Osteocyte (in vitro differentiated cells): ENCODE measurements at places on chromosomes 13 and 19. TPM values are rescaled to one million over a fixed set of nuclear protein-coding genes. Genes with fewer than 3 reads are reported as not detected.

DNA sequence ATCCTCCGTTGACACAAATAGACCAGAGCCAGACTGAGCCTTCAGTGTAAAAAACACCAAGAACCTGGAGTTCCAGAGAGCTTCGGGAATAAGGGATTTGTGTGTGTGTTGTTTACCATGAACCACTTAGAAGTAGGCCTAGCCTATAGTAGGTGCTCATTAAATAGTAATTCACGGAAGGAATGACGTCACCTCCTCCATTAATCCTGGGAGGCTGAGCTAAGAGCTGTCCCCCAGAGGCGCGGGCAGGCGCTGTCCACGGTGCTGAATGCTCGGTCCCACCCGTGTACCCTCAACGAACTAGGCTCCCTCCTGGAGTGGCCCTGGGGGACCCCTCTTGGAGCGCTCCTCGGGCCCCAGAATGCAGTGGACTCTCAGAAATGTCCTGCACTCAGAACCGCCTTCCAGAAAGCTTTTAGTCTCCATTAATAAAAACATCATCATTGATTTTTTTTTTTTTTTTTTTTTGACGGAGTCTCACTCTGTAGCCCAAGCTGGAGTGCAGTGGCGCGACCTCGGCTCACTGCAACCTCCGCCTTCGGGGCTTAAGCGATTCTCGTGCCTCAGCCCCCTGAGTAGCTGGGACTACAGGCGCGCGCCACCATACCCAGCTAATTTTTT is 6.5 kb downstream of the UNC13A start:
- no peak for DNase-seq

DNA sequence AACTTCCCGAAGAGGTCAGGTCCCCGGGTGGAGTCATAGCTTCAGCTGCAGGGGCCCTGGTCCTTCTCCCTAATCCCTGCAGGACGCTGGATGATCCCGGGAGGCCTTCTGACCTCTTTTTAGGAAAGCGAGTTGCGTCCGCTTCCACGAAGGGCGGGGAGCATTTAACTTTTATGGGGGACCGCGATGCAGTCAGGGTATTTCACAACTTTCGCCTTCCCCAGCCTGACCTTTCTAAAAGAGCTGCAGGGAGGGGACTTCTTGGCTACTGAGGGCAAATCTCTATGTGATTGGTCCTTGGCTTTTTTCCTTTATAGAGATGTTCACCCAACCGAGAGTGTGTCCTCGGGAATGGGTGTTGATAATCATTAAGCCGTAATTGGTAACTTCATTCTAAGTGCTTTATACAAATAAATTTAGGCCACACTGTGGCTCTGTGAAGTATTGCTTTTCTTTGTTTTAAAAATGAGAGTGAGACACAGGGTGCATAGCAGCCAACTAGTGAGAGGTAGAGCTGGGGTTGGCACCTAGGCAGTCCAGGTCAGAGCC is 778 bp downstream of the ZNF230 start:
- DNase-seq: no peak

DNA sequence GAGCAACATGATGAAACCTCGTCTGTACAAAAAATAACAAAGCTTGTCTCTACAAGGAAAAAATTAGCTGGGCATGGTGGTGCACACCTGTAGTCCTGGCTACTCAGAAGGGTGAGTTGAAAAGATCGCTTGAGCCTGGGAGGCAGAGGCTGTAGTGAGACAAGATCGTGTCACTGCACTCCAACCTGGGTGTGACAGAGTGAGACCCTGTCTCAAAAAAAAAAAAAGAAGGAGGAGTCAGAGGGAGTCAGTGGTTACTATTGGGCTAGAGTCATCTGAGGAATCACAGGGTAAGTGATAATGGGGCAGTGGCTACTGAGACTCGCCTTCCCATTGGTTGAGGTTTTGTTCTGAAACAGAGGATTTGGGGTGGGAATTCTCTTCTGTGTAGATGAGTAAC is 1.9 kb upstream of the GPI start:
- DNase-seq: no peak

GRCh38 chr19:281992-282391 is 9.2 kb downstream of the PLPP2 start:
- no peak for DNase-seq

DNA sequence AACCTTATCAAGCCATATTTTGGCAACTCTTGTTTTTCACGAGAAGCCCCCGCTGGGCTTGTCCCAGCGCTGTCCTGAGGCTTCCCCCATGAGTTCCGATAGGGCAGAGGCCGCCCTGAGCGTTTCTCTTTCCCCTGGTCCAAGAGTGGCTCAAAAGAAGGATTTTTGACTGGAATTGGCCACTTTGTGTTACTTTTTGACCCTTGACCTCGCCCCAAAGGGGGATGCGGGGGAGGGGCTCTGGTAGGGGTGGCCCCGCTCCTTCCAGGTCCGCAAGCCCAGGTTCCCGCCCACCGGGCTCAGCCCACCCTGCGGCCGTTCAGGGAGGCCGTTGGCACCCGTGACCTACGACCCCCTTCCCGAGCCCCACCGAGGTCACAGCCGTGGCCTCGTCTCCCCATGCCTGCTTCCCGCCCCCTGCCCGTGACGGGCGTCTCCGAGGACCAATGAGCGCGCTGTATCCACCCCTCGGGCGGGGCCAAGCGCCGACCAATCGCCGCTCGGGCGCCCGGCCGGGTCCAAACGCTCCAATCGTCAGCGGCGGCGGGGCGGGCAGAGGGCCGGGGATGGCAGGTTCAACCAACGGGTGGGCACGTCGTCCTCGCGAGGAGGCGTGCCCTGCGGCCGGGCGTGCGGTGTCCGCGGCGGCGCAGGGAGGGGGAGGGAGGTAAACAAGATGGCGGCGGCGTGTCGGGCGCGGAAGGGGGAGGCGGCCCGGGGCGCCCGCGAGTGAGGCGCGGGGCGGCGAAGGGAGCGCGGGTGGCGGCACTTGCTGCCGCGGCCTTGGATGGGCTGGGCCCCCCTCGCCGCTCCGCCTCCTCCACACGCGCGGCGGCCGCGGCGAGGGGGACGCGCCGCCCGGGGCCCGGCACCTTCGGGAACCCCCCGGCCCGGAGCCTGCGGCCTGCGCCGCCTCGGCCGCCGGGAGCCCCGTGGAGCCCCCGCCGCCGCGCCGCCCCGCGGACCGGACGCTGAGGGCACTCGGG is at the start of gene STK11:
TSS of gene STK11 (plus strand) at position 665 of the 986 bp plus-strand sequence. CDS start 1,136 bp downstream, outside the sequence.
- peak; percentile 100 for DNase-seq

The TBXA2R gene
- 0.30 TPM in 1 of 2 replicates, not detected in the other for total RNA-seq
